ENCODE measurements at places on chromosomes 11 and 22.

GRCh38 chr22:32745996-32746322 lies 55.5 kb upstream of the TIMP3 start:
- no peak for DNase-seq
- no peak overlapping the region for H3K27ac ChIP-seq
- H3K4me3 ChIP-seq = no peak overlapping the region

DNA sequence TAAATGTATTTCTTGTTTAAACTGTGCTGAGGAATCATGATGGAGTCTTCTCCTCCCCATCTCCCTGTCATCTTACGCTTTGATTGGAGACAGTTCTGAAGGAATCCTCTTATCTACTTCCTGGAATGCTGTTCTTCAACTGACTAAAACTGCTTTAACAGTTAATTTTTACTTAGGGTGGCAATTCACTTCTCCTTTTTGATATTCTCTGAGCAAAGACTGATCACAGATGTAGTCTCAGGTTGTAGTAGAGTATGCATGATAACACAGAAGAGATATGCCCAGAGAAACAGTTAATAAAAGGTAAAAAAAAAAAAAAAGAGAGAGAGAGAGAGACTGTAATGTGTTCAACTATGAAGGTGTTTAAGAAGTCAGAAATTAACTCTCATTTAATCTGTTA lies 1.4 kb upstream of the CASP5 start:
- H3K36me3 ChIP-seq = no peaks in the 10 kb centered on the region
- no peaks in the 10 kb centered on the region for H3K4me1 ChIP-seq
- H3K4me3 ChIP-seq = no peak overlapping the region
- H3K27ac ChIP-seq = no peak overlapping the region
- DNase-seq = no peak

- H3K27ac ChIP-seq = no peak overlapping the region
- no peaks in the 10 kb centered on the region for H3K4me1 ChIP-seq
- no peak overlapping the region for H3K4me3 ChIP-seq
- DNase-seq = no peak
- H3K27me3 ChIP-seq = no peaks in the 10 kb centered on the region
Measured at GRCh38 chr11:17508306-17508705, 31.7 kb upstream of the ABCC8 start.

GRCh38 chr11:44962464-44962863 lies 11.8 kb upstream of the TP53I11 start:
- DNase-seq = no peak
- H3K4me1 ChIP-seq = peaks cover 30% of the 10 kb centered on the region
- H3K4me3 ChIP-seq = no peak overlapping the region
- no peaks in the 10 kb centered on the region for H3K27me3 ChIP-seq
- no peak overlapping the region for H3K27ac ChIP-seq
- H3K36me3 ChIP-seq = no peaks in the 10 kb centered on the region

DNA sequence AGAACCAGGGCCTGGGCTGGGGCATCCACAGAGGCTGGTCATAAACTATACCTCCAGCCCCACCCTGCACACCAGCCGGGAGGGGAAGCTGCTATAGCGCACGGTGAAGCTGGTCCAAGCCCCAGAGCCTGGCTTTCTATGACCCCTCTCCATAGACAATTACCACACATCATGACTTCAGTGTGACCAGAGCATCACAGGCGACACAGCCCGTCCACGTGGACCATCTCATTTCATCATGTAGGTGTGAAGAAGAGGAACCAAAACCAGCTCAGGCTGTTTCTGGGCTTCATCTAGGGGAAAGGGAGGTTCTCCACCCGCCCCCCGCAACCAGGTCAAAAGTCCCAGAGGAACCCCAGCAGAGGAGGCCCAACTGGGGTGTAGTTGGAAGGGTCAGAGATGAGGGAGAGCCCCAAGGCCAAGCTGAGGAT lies 3.0 kb downstream of the CXCR5 start:
- no peaks in the 10 kb centered on the region for H3K36me3 ChIP-seq
- H3K27me3 ChIP-seq = no peaks in the 10 kb centered on the region
- peaks cover 63% of the 10 kb centered on the region for H3K4me1 ChIP-seq
- no peak overlapping the region for H3K27ac ChIP-seq
- no peak overlapping the region for H3K4me3 ChIP-seq

GRCh38 chr11:73295241-73295995 lies 12.7 kb upstream of the ARHGEF17 start:
- no peak overlapping the region for H3K27ac ChIP-seq
- H3K4me1 ChIP-seq = no peaks in the 10 kb centered on the region
- no peaks in the 10 kb centered on the region for H3K36me3 ChIP-seq

- no peak overlapping the region for H3K27ac ChIP-seq
- no peaks in the 10 kb centered on the region for H3K4me1 ChIP-seq
- no peak overlapping the region for H3K4me3 ChIP-seq
- no peak for DNase-seq
- no peaks in the 10 kb centered on the region for H3K36me3 ChIP-seq
- H3K27me3 ChIP-seq = no peaks in the 10 kb centered on the region
Measured at GRCh38 chr11:39960206-39960605, 1499.2 kb downstream of the LRRC4C start.

DNA sequence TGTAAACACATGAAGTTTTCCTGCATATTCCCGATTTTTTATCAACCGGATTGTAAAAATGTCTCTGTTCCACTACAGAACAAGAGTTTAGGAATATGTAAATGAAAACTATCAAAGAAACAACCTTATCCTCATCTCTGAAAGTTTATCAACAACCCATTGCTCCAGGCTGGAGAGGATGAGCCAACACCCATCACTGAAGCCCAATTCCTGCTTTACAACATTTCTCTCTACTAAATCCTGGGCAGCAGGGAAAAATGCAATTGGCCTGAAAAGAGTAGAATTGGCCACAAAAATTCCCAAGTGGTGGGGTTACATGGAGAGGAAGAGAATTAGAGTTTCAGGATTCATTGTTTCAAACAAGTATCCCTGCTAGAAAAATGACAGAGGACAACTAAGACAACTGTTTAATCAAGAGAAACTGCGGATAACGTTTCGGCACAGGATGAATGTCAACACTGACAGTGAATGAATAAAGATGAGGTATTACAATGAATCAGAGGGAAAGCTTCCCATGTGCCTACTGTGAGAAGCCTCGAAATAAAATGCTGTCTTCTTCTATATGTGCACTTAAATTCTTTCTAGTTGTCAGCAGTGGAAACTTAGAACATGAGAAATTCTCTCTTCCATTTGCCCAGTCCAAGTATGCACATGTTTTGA lies 317.3 kb upstream of the ANO3 start:
- no peak for DNase-seq
- H3K4me1 ChIP-seq = no peaks in the 10 kb centered on the region
- H3K4me3 ChIP-seq = no peak overlapping the region
- no peaks in the 10 kb centered on the region for H3K27me3 ChIP-seq
- no peaks in the 10 kb centered on the region for H3K36me3 ChIP-seq

All from thymus (tissue), 14 donors.